ENCODE measurements at places on chromosomes 2 and 18.

DNA sequence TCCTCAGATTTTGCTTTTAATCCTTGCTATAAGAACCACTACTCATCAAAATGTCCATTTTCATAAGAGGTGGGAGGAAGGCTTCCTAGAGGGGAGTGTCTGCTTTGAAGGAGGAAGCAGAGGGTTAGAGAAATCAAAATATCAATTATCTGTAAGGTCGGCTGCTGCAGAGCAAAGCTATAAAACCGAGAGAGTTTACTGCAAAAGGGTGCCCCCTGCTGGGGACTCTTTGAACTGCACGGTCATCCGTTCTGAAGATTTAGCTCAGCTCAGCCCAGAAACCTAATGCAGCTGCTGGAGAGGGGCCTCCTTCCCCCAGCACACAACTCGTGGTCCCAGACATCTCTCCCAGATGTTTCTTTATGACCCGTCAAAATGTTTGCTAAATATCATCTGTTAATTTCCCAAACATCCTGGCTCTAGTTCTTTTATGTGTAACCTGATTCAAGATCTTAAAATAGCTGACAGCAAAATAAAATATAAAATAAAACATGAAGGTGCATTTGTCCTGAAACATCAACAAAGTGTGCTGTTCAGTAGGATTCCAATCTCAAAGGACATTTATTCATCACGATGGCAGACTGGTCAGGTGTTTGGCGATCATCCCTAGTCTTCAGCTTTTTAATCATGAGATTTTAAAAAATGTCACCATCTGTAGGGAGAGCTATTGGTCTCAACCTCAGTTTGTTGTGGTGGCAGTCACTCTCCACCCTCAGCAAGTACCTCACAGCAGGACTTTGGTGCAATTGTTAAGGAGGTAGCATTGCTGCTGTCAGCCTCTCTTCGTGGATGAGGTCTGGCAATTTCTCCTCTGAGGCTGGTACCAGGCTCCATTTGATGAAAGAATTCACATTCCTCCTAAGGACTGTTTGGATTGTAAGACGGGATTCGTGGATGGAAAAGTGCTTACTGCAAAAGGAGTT, 185.9 kb downstream of the MTX2 start:
- DNase-seq = peak; percentile 29

DNA sequence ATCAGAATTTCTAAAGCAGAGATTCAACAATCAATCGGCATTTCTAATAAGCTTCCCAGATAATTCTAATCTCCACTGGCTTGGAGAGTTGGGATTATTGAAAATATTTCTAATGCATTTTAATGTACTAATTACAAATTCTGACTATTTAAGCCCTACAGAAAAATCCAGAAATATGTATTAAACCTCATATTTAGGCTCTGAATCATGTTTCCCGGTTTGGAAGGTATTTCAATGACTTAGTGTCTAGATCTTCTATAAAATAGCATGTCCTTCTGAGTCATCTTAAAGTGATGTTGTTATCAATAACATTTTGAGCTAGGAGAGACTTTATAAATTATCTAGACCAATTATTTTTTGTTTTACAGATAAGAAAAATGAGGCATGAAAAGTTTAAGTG, 258.8 kb upstream of the NRXN1 start:
- no peak for DNase-seq

GRCh38 chr2:240983361-240983995, 14.9 kb upstream of the SNED1 start:
- peak; percentile 96 for DNase-seq

DNA sequence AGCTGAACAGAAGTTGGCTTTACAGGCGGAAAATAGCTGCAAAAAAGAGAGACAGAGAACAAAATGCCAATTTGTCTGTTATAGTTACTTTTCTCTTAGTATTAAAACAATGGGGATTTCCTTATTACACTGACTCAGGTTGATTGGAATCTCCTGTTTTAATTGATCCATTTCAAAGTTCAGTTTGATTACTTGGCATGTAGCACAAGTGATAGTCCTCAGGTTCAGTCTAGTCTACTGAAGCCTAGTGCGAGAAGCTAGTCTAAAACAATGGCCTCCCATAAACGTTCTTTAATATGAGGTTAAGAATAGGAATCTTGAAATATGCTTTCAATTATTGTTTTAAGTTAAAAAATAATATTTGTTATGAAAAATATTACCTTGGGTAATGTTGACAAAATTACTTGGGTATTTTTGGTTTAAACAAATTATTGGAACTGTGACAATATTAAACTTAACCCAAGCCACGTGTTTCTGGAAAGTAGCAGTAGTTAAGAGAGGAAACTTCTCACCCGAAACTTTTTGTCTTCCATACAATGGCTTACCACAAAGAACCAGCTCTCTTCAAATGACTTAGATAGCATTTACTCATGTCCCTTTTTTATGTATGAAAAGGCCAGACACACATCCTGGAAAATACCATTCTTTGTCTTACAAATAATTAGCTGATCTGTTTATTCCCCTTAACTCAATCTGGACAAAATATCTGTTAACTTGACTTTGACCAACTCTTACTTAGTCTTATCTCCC, 1326.2 kb upstream of the TMEFF2 start:
- no peak for DNase-seq

GRCh38 chr2:53715568-53715967, 52.0 kb upstream of the CHAC2 start:
- DNase-seq = no peak

DNA sequence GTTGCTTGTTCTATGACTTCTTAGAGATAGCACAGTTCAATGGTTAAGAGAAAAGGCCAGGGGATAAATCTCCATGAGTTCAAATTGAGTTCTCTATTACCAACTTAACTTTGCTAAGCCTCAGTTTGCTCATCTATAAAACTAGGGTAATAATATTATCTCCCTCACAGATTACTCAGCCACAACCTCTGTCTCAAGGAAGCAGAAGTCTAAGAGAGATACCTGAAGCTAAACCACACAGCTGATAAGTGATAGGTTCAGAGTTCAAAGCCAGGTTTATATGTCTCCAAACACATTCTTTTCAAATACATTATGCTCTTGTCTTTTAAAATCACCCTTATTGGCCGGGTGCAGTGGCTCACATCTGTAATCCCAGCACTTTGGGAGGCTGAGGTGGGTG, 287.7 kb downstream of the NBAS start:
- no peak for DNase-seq

DNA sequence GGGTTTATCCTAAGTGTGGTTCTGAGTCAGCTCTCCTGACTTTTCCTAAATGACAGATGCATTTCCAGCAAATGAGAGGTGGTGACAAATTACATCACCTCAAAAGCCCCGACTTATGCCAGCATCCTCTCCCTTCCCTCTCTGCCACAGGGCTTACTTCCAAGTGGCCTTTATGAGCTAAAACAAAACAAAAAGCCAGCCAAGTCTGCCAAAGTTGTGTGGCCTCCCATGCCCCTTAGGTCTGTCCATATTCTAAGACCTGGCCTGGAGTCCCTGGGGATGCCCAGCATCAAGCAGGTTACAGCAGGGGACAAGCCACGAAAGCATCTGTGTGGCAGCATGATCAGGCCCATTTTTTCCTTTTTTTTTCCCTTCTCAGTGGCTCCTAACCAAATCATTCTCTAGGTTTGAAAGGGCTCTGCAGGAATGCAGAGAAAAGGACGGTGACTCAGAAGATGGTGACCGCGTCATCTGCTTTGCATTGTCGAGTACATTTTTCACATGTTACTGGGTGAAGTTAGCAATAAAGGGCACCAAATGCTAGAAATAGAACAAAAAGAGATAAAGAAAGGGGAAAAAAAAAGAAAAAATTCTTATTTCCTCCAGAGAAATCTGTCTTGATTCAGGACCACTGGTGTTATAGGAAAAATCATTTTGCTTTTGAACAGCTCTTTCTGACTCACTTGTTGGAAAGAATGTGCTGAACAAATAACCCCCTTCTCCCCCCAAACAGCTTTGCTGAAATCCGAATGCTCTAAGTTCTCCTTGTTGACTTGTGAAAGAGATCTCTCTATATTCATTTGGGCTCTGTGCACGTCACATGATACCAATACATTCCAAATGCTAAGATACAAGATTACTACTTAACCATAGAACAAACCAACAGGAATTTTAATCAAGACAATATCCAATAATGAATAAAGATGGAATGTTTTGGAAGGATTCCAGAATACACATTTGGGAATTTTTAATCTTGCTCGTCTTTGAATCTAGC, 178.7 kb downstream of the EN1 start:
- no peak for DNase-seq

DNA sequence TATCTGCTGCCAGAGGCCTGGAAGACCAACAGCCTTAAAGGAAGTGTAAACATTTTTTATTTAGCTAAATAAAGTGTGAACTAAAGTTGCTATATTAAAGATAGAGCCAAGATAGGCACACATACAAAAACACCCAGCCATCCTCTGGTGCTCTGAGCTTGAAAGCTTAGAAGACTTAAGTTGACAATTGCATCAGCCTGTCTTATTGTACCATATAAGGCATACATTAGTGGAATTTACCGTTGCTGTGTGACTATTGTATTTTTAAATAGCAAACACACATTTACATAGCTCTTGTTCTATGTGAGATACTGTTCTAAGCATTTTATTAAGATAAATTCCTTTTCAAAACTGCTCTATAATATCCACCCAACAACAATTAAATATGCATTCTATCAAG, 736.6 kb upstream of the ZEB2 start:
- no peak for DNase-seq

- no peak for DNase-seq
These were observed 127.9 kb downstream of the EVA1A start for GRCh38 chr2:75432761-75433361.

GRCh38 chr2:150495993-150496627, 8.6 kb upstream of the RND3 start:
- no peak for DNase-seq

- no peak for DNase-seq
These were observed 105.7 kb upstream of the KCTD1 start for GRCh38 chr18:26653943-26654615.

DNA sequence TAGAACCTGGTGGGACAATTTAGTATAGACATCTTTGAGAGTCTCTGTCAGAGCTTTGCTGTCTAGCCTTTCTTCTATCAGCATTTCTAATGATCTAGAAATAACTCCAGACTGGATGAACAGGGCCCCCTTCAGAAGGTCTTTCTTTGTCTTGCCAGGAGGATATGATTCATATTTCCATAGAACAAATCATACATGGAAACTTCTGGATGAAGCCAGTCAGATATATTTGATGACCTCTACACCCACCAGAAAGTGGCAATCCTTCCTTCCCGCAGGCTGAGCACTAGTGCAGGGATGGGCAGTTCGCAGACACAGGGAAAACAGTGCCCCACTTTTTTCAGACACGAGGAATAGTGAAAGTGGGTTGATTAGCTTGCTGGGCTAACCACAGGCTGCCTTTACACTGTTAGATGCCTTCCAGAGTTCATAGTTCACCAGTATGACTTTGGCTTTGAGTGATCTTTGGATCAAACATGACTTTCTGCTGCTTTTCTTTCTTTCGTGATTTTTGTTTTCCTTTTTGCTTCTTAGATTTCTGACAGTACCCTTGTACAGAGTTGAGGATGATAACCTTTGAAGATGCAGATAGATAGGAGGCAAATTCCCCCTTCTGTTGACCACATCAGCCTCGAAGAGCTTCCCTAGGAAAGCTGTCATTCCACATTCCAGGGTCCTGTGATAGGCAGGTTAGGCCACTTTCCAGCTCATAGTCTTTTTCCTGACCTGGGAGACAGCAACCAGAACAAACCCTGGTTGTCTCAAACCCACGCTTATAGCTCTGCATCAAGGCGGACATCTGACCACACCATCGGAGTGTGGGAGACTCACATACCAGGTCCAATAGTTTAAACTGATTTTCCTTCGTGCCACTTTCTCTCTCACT, 237.0 kb downstream of the ZNF407 start:
- DNase-seq = no peak
